ENCODE measurements at places on chromosomes 5 and 9.

DNA sequence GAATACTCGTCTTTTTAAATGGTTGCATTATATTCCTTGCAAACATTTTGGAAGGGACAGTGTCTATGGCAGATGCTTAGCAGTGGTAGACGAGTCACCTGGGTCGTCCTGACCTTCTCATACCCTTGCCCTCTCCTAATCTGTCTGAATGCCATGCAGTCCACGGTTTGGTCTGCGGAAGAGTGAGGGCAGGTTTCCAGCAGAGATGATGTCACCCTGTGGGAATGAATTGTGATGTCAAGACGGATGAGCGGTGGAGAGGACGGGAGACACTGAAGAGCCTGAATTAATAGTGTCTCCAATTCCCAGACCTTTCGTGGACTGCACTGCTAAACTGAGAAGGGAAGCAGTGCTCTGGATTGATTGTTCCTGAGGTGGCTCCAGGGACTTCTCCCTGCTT, 329.0 kb upstream of the PANK3 start:
- ATAC-seq, result no peak

DNA sequence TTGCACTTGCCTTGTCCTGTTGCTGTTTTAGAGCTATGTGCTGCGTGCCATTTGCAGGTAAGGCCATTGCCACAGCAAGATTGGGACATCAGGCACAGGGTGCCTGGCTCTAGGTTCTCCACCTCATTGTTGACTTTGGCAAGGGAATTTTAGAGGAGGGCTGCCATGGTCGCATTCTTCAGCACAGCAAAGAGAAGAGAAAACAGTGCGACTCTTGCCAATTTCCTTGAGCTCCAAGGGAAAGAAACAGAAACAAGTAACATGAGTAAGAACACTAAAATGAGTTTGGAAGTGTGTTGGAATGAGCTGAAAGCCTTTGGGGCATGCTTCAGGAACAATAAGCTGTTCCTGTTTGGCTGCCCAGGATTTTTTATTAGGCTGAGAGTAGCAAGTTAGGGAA, 188.1 kb upstream of the IL12B start:
- ATAC-seq, result no peak

DNA sequence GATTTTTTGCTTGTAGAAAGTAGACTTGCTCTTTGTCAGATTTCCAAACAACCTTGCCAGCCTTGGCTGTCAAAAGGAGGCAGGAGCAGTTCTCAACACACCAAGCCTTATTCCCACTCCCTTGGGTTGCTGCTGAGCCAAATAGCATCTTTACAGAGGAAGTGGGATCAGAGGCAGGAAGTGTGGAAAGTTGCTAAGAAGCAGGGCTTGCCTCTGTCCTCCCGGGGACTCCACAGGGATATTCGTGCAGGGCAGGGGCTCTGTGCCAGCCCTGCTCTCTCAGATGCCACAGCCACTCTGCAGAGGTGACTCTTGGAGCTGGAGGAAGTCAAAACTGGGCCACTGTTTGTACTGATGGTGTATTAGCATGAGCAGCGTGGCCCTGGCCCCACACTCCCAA, 24.3 kb downstream of the PTPDC1 start:
- no peak for ATAC-seq

DNA sequence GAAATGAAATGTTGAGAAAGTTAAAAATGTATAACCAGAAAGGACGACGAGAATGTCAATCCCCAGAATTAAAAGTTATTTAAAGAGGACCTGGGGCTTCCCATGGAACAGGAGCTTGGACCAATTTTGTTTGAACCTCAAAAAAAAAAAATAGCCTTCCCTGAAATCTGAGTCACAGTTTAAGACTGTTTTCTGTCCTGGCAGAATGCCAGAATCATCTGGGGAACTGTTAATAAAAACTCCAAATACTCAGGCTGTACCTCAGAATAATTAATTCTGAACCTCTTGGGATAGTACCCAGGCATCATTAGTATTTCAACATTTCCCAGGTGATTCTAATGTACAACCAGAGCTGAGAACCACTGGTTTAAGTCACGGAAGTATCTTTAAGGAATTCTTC, 102.2 kb upstream of the SLCO6A1 start:
- ATAC-seq, result no peak

GRCh38 chr9:84874022-84874421, 204.5 kb downstream of the NTRK2 start:
- ATAC-seq, result peak; percentile 94

GRCh38 chr5:111453295-111453694, 59.0 kb downstream of the STARD4 start:
- ATAC-seq, result no peak

- ATAC-seq, result no peak
These were observed 51.2 kb downstream of the SLC1A3 start for GRCh38 chr5:36657563-36657995.

DNA sequence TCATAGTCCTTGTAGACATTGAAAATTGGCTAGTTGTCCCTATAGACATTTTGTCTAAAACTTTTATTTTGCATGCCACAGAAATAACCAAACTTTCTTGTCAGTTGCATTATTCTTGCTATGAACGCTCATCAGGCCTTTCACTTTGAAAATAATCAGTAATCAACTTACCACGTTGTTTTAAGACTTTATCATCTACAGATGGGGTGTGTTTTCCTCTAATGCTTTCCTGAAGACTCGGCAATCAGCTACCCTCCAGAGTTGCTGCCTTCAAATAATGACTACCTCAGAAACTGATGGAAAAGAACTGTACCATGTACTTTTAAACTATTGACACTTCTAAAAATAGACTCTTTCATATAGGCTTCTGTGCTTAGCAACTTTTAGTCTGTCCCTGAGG, 33.5 kb upstream of the HSPB3 start:
- no peak for ATAC-seq

GRCh38 chr5:113338628-113339027, 96.2 kb downstream of the TSSK1B start:
- no peak for ATAC-seq

GRCh38 chr9:96413302-96414221, 4.6 kb downstream of the ZNF367 start:
- no peak for ATAC-seq

DNA sequence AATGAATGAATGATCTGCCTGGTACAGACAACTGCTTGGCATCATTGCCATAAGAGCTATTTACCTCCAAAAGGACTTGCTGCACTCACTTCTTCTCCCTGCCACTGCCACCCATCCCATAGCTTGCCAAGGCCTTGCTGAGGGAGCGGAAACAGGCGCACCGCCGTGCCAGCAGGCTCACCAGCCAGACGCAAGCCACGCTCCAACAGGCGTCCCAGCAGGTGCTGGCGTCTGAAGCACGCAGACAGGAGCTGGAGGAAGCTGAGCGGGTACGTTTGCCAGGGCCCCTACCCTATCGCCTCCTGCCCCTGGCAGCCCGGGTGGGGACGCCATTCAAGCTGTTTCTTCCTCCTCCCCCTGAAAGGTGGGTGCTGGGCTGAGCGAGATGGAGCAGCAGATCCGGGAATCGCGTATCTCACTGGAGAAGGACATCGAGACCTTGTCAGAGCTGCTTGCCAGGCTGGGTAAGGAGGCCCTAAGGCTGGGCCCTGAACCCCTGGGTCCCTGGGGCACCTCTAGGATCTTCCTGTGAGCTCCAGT, 8.9 kb upstream of the AIF1L start:
- no peak for ATAC-seq

DNA sequence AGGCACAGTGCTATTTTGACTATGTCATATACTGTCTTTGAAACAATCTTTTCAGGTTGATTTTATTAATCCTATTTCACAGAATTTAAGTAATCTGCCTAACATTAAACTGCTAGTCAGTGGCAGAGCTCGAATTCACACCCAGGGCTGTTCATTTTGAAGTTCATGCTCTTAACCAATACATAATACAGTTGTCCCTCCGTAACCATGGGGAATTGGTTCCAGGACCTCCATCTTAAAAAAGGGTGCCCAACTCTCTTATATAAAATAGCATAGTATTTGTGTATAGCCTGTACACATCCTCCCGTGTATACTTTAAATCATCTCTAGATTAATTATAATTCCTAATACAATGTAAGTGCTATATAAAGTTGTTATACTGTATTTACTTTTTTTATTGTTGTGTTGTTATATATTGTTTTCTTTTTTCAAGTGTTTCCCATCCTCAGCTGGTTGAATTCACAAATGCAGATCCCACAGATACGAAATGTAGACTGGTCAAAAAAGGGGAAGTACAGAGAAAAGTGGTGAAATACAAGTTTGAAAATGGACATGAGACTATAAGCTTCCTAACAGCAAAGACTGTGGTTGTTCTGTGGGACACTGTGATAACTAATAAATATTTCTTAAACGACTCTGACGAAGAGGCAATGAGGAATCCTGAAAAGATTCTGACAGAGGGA, 18.3 kb downstream of the RFX3 start:
- no peak for ATAC-seq

GRCh38 chr5:40033411-40033810, 608.6 kb upstream of the DAB2 start:
- ATAC-seq, result no peak

All from motor neuron (in vitro differentiated cells).